ENCODE measurements at places on chromosomes 7 and 10.

GRCh38 chr10:73905256-73906020 is 5.5 kb upstream of the PLAU start:
- DNase-seq: no peak

- DNase-seq: no peak
Measured at GRCh38 chr10:1117651-1118050, 61.5 kb downstream of the WDR37 start.

- peak; percentile 31 for DNase-seq
Measured at GRCh38 chr7:72493850-72494661, 81.9 kb upstream of the CALN1 start.

DNA sequence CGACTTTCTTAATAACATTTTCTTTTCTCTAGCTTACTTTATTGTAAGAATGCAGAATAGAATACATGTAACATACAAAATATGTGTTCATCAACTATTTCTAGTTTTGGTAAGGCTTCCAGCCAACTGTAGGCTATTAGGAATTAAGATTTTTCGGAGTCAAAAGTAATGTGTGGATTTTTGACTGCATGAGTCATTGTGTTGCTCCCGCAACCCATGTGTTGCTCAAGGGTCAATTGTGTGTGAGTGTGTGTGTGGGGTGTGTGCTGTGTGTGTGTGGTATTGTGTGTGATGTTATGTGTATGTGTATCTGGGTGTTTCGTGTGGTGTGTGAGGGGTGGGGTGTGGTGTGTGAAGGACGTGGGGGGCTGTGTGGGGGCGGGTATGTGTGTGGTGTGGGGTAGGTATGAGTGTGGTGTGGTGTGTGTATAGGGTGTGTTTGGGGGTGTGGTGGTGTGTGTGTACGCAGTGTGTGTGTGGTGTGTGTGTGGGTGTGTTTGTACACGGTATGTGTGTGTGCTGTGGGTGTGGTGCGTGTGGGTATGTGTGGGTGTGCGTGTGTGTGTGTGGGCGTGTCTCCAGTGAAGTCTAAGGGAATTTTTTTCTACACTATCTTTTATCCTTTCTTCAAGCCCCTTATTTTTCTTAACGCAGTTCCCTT is 60.5 kb downstream of the RSU1 start:
- DNase-seq: peak; percentile 39

DNA sequence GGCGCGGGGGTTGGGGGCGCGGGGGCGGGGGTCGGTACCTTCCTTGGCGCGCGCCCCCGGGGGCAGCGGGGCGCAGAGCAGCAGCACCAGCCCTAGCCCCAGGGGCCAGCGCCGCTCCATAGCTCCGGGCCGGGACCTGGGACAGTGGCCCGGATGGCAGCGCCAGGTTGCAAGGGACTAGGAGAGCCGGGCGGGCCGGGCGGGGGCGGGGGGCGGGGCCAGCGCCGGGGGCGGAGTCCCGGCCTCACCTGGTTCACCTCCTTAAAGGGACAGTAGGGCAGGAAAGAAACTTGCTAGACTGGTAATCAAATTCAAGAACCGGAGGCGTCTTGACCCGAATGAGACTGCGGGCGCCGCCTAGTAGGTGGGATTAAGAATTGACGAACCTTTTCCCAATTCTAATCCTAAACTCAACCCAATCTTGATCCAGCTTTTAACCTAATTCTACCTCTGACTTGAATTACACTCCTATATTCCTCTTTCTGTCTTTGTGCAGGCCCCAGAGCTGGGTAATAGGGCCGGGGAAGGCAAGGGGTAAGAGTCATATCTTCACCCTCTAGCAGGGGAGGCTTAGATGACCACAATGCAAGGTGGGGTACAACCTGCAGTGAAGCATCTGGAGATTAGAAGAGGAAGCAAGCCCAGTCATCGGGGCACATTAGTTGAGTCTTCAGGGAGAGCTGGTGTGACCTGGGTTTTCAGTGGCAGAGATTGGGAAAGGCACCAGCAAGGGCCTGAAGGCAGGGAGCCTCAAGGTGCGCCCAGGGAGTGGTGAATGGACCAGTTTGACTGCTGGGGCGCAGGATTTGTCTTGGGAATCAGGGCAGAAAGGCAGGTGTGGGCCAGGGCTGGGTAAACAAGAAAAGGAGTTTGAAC is at the start of gene EPHA1:
Gene EPHA1, minus strand, starts transcription at position 171 of the 876 bp plus-strand sequence. Its CDS starts 51 bp downstream, at position 120.
- DNase-seq: no peak

GRCh38 chr10:48789486-48790456 is 105.1 kb downstream of the WDFY4 start:
- no peak for DNase-seq

GRCh38 chr7:23594879-23595604 is 2.1 kb upstream of the CCDC126 start:
- no peak for DNase-seq

- peak; percentile 58 for DNase-seq
Measured at GRCh38 chr10:69123306-69123746, 652 bp upstream of the VPS26A start.

DNA sequence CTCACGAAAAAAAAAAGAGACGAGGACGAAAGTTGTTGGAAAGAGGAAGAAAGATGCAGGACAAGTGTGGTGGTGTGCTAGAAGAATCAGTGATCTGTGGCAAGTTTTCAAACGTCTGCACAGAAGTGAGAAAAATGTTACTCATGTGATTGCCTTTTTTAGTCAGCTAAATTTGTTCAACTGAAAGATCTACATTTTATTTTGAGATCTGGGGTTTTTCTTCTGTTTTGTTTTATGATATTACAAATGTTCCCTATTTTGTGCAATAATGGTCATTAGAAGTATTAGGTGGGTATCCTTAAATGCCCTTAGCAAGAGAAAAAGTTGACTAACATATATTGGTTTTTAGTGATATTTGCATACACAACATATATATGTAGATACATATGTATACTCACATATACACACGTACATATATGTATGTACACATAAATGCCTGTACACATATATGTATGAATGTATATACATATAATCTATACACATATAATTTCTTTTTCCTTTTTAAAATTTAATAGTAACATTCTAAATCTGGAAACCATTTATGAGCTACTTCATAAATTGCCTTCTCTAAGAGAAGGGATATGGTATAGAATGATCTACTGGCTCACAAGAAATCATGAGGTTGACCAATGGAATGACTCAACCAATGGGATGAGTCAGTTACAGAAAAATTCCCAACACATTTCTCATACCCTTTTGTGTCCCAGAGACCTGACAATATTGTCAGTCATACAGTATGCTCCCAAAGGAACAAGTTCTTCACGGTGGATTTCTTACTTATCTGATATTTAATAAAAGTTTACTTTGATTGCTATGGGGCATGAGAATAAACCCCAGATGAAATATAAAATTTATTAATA is 38.4 kb downstream of the SLC39A12 start:
- peak; percentile 79 for DNase-seq

GRCh38 chr7:94710256-94710655 is 54.3 kb upstream of the SGCE start:
- DNase-seq: no peak

- no peak for DNase-seq
Measured at GRCh38 chr10:124037784-124038183, 55.6 kb downstream of the CHST15 start.

DNA sequence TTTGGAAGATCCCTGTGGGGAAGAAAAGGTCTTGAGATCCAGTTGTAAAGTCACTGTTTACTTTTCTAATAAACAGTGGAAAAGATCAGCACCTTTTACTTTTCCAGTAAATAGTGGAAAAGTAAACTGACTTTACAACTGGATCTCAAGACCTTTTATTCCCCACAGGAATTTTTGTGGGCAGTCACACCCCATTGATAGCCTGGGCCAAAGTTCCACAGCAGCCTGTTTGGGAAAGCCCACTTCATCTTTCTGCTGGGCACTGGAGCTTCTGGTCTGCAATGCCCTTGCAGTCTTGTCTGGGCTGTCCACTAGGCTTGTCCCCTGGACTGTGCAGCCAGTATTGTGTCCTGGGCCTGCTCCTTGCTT is 50.2 kb downstream of the ADCY1 start:
- no peak for DNase-seq

GRCh38 chr7:131683536-131684125 is 127.2 kb upstream of the PODXL start:
- no peak for DNase-seq

Measured in AG08395 (cell line).